ENCODE measurements at places on chromosomes 3 and 15. TPM values are rescaled to one million over a fixed set of nuclear protein-coding genes. Genes with fewer than 3 reads are reported as not detected.

PLSCR5 gene
- not detected for total RNA-seq

CCDC13 gene
- 0.38 TPM for total RNA-seq

TMC3 gene
- not detected for total RNA-seq

PARP15 gene
- total RNA-seq = 0.18 TPM

NEK11 gene
- 3.0 TPM for total RNA-seq

MYZAP gene
- 4.2 TPM for total RNA-seq

GALNT15 gene
- total RNA-seq = 1.2 TPM

OCA2 gene
- not detected for total RNA-seq

PRR20G gene
- not detected for total RNA-seq

CCR9 gene
- not detected for total RNA-seq

SLC22A13 gene
- 0.09 TPM for total RNA-seq

ANKUB1 gene
- total RNA-seq = not detected

LRRFIP2 gene
- total RNA-seq = 64.1 TPM

IQCF5 gene
- not detected for total RNA-seq

PROS1 gene
- total RNA-seq = 4.3 TPM

RBP2 gene
- not detected for total RNA-seq

ABTB1 gene
- 10.4 TPM for total RNA-seq

MRAS gene
- total RNA-seq = 7.0 TPM

PSMD2 gene
- 747 TPM for total RNA-seq

All from endothelial cell of coronary artery (primary cell).